ENCODE measurements at places on chromosomes 6 and 20. TPM values are rescaled to one million over a fixed set of nuclear protein-coding genes. Genes with fewer than 3 reads are reported as not detected.

GRCh38 chr6:145032562-145033145, 702.7 kb downstream of the EPM2A start:
- no peak for DNase-seq

Gene THBS2
- polyA plus RNA-seq: 0.08 TPM

DNA sequence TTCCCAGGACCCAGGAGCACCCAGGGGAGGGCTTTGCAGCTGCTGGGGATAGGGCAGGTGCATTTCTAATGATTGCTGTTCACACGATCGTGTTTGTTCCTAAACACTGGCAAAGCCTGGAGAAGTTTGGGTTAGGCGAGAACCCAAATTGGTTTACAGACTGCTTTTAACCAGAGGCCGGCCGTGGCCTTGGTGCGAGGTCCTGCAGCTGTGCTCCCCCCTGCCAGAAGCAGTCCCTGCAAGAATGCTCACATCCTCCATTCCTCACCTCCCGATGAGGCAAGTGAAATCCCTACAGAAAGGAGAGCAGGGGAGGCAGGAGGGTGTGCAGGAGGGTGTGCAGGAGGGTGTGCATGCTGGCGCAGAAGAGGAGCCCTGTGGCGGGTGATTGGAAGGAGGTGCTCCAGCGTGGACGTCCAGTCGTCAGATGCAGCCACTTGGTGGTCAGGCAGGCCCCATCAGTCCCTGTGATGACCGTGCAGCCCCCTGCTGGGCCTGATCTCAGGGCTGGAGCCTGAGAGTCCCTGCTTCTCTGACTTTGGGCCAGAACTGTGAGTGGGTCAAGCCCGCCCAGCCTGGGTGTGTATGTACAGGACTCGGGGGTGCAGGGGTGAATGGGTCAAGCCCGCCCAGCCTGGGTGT, 55.7 kb upstream of the FRMD1 start:
- no peak for DNase-seq

GRCh38 chr6:17505062-17505476, 95.0 kb upstream of the FAM8A1 start:
- peak; percentile 25 for DNase-seq

Gene EPPIN
- not detected for polyA plus RNA-seq
